ENCODE measurements at places on chromosomes 2 and 18.
A peak's percentile ranks its signal among the peaks of the same experiment; 100 is the strongest.

DNA sequence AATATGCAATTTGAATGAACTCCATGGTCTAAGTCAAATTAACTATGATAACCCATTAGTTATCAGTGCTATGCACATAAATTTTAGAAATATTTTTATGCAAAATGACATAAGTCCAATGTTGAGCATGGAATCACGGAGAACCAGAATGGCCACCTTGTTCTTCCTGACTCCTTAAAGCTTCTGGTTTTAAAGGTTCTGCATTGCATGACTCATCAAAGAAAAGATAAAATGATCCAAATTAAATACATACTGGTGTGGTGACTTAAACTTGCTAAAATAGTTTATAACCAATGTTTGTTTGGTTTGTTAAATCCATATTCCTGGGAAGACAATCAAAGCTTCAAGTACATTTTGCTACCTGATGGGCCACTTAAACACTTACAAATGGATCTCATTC is 1146.9 kb upstream of the NRXN1 start:
- DNase-seq = no peak

GRCh38 chr2:232454630-232455029 is 1.3 kb upstream of the ALPI start:
- DNase-seq = no peak

DNA sequence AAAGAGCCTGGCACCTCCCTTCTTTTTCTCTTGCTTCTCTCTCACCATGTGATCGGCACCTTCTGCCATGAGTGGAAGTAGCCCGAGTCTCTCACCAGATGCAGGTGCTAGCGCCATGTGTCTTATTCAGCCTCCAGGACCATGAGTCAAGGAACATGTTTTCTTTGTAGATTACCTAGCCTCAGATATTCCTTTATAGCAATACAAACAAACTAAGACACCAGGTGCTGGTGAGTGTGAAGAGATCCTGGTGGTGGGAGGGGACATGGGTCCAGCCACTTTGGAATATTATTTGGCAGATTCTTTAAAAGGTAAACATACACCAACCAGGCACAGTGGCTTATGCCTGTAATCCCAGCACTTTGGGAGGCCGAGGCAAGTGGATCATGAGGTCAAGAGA is 5.9 kb upstream of the USP40 start:
- DNase-seq = no peak

- DNase-seq = no peak
Observed at GRCh38 chr2:125386074-125386473, 1269.9 kb upstream of the GYPC start.

- DNase-seq = no peak
Observed at GRCh38 chr2:45004562-45005191, 4.6 kb downstream of the SIX2 start.

DNA sequence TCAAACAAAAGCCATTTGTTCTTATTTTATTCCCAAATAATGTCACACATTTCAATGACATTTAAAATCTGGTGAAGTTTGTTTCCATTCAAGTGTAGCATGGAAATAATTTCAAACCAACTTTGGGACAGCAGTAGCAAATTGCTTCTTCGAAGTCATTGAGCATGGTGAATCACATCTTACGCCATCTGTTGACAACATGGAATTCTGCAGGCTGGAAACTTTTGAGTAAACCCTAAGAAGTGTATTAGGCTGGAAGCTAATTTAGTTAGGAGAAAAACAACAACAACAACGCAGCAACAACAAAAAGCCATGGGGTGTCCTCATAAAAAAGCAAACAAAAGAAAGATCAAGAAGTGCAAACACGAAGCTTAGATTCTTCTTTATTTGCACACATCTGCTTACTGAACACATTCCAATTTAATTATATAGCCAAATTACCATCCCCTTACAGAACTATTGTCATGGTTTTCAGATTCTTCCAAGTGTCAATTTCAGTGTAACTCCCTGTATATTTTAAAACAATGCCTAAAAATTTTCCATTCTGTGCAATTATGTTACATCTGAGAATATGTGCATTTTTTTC is 659.0 kb upstream of the CDH7 start:
- no peak for DNase-seq

- DNase-seq = no peak
Observed at GRCh38 chr2:72133721-72134407, 13.8 kb downstream of the CYP26B1 start.

DNA sequence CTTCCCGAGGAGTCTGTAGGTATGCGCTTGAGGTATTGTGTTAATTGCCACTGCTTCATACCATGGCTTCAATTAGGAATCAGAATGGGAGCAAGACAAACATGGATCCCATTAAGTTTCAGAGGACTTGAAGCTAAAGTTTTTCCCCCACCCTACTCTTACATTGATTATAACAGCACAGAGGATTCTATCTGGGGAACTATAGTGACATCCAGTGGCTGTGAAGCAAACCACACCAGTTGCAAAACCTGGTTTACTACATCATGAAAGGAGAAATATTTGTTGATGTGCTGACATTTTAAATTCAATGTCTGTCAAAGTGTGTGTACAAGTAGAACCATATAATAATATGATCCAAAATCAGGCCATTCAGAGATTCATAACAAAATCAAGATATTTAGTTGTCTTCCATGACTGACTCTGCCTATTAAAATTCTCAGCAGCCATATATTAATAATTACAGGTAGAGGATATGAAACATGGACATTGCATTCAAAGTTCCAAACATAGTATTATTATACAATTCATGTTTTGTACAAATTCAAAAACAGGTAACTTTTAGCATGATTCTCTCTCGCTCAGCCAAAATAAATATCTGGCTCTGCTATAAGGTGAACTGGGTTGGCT is 82.9 kb downstream of the GRB14 start:
- no peak for DNase-seq

- no peak for DNase-seq
Observed at GRCh38 chr18:51686590-51686989, 489.1 kb upstream of the MEX3C start.

DNA sequence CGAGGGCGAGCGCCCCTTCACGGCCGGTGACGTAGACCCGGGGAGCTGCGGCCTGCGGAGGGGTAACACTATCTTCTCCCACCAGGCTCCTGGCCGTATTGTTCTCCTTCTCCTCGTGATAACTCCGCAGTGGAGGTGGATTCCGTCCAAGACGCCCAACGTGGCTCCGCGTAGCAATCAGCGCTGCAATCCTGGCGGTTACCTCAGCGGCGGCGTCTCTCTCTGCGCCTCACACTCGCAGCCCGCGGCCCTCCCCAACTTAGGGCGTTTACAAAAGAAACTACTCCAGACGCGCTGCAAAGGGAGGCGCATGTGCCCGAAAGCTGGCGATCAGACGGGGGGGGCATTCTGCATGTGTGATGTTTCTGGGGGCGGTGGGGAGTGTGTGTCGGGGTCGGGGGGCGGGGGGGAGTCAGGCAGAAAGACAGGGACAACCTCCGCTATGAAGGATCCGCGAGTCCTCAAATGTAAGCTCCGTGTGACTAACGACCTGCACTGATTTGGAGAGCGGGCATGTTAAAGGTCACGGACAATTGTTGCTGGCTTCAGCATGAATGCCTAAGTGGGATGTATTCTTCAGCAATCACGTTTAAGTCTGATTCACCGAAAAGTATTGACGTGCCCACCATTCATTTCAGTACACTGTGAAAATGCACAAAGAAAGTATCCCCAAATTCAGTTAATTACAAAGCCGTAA is 1.3 kb upstream of the ZNF516 start:
- DNase-seq = peak; percentile 58

GRCh38 chr2:37271376-37272067 is 40.1 kb downstream of the NDUFAF7 start:
- no peak for DNase-seq

- DNase-seq = no peak
Observed at GRCh38 chr2:133163111-133163510, 405.2 kb downstream of the NCKAP5 start.

DNA sequence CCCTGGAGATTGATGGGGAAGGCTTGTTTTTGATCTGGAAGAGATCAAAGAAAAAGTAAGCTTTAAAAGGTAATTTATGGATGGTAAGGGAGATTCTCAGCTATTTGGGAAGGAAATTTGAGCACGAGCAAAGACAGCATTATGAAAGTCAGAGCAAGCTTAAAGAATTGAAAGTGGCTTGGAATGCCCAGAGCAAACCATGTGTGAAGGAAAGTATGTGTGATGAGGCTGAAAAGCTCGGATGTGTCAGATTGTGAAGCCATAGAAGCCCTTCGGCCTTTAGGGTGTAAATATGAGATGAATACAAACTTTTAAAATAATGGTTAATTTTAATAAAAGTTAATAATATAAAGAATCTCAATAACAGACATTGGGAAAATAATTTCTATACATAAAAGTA is 377.4 kb upstream of the DSEL start:
- DNase-seq = no peak
